ENCODE measurements at places on chromosomes 4 and X.

DNA sequence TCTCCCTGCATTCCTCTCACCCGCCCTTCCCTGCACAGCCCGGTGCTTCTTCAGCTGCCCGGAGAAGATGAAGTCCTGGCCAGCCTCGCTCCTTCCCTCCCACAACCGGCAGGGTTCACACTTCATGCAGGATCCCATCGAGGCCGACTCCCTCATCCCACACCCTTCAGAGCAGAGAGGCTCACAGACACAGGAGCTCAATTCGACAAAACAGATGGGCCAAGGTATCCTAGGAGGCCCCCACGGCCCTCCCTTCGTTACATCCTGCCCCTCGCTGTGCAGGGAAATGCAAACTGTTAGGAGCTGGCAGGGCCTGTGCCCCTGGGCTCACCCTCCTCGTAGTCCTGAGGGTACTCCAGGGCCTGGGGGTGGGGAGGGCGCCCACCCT is 238.1 kb downstream of the DHRSX start:
- DNase-seq = no peak

DNA sequence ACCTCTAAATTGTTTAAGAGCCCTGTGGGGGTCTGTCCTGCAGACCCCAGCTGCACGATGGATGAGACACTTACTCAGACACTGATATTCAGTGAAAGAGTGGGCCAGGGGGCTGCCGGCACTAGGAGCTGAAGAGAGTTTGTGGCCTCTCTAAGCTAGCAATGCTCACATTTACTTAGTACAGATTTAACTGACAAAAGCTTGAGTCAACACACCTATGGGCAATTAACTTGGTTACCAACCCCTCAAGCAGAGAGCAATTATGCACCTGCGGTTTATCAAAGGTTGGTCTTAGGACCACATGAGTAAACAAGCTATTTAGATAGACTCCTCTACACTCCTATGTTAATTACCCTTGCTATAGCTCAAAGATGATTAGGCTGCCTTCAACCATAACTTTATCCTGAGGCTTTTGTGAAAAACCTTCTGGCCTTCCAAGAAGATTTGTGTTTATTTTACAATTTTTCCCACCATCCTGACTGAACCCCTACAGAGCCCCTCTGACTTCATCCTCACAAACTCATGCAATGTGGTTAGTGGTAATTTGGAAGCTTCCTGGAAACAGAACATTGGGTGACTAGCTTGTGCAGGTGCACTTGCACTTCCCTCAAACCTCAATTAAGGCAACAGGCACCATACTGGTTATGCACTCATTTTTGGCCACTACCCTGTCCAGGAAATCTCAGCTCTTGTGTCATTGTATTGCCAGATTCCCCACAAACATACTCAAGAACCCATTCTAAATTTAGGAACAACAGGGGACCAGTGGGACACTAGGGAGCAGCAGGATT is 234.4 kb upstream of the ITM2A start:
- no peak for DNase-seq

DNA sequence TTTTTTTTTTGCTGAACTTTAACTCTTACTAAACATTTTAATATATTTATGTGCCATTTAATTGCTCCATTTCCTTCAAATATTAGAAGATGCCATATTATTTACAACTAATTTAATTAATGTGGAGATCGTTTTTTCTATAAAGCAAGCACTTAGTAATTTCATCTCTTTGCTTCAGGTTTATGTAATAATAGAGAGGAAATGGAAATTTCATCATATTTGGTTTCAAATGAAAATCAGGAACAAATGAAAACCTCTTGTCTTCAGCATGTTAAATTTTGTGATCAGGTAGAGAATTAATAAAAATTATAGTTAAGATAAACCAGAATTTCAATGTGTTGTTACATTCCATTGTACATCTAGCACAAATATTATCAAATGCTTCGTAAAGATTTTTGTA is 120.1 kb downstream of the SYNPO2 start:
- DNase-seq = no peak

GRCh38 chrX:49915361-49916222 is 6.8 kb upstream of the CLCN5 start:
- DNase-seq = no peak

DNA sequence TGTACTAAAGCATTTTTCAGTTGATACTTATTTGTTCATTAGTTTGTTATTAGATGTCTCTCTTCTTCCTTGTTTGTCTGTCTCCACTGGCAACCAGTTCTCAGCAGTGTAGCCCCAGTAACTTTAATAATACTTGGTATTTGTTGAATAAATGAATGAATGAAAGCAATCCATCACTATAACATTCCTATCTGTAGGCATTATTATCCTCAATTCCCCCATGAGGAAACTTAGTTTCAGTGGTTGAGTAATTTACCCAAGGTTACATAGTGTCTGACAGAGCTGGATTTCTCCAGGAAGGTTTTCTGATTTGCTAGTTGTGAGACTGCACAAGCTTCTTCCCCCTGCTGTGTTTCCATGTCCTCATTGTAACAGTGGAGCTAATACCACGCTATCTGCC is 27.8 kb upstream of the MAOB start:
- DNase-seq = no peak

- DNase-seq = no peak
Observed at GRCh38 chr4:186758929-186759682, 35.5 kb upstream of the FAT1 start.

- DNase-seq = no peak
Observed at GRCh38 chrX:131571348-131571747, 27.5 kb downstream of the OR13H1 start.

DNA sequence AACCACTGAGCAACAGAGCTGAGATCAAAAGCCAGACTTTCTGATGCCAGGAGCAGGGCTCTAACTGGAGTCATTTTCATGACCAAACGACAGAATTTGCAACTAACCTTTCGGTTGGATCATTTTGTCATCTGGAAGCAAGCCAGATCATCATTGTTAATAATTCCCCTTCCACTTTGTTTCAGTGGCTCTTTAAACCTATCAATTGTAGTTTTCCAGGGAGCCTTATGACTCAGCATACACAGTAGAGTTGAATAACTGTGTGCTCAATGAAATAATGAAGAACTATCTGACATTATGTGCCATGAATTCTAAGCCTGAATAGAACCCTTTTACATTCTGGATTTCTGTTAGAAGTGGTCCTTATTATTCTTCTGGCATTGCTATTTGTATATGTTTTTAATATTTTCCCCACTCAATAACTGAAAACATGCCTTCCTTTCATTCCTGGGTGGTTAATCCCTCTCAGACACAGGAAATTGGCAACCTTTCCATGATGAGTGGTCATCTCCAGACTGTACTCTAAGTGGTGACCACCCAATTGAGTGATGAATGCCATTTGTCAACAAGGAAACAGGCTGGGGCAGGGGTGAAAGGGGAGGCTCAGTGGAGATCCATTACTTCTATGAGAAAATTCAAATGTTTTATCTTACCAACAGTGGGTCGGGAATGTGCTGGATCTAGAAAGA is 431.8 kb downstream of the BCOR start:
- no peak for DNase-seq

GRCh38 chr4:86741846-86742245 is 107.3 kb downstream of the SLC10A6 start:
- DNase-seq = no peak

- no peak for DNase-seq
Observed at GRCh38 chrX:15344106-15344505, 8.8 kb upstream of the PIGA start.

DNA sequence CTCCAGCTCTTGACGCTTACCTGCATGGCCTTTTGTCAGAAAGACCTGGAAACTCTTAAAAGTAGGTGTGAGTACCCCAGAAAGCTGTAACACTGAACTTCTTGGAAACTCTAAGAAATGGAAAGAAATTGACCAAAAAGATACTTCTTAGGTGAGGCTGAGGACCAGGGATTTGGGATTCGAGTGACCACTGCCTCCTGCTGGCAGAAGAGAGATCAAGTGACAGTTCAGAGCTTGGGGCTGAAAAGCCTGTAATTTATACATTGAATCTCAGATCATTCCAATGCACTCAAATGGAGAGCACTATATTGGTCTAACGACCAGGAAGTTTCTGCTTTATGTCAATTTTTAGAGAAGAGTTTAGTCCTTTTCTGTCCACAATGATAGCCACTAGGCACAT is 204.6 kb downstream of the PDGFRA start:
- DNase-seq = no peak

DNA sequence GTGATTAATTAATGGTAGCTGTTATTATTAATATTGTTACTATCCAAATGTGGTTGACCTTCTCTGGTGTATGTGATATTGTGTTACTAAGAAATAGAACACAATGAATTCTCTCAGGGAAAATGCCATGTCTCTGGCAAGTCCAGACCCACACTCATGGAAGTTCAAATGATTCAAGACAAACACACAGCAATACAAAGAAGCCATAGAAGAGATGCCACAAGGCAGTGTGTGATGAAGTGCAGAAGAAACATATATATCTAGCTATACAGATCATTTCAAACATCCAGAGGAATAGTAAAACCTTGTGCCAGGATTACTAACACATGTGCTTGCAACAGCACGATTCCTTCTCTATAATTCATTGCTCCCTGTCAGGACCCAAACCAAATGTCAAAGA is 93.1 kb upstream of the SOD3 start:
- no peak for DNase-seq

GRCh38 chr4:75001871-75002270 is 69.0 kb downstream of the PARM1 start:
- DNase-seq = no peak

GRCh38 chr4:147482281-147482680 is 1.4 kb downstream of the EDNRA start:
- no peak for DNase-seq

DNA sequence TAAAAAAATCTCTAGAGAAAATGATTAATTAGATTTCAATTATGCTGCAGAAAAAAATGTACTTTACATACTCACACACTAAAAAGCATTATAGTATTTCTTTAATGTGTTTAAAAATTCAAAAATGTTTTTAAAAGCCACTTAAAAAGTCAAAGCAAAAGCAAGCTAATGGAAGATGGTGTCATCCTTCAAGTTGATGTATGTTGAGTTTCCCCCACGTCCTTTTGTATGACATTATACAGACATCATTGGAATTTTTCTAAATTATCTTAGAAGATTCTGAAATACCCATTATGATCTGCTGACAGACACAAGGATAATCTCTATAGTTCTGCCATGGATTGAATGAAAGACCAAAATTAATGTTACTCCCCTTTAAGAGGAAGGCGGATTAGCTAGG is 393.7 kb upstream of the TENM3 start:
- no peak for DNase-seq

DNA sequence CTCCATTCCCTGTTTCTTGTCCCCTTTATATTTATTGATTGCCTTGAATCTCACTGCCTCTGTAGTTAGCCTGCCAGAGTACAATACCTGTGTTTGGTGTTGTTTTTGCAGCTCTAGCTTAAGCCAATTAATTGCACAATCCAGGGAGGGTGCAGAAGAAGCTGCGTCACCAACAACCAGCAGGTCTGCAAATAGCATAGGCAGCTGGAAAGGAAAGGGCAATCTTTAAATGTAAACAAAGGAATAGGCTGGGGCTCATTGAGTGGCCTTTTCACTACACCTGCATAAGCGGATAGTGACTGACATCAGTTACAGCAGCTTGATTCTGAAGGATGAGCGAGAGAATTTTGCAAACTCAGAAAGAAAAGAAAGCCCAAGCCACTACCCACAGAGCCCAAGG is 106.8 kb upstream of the RAI2 start:
- DNase-seq = no peak

DNA sequence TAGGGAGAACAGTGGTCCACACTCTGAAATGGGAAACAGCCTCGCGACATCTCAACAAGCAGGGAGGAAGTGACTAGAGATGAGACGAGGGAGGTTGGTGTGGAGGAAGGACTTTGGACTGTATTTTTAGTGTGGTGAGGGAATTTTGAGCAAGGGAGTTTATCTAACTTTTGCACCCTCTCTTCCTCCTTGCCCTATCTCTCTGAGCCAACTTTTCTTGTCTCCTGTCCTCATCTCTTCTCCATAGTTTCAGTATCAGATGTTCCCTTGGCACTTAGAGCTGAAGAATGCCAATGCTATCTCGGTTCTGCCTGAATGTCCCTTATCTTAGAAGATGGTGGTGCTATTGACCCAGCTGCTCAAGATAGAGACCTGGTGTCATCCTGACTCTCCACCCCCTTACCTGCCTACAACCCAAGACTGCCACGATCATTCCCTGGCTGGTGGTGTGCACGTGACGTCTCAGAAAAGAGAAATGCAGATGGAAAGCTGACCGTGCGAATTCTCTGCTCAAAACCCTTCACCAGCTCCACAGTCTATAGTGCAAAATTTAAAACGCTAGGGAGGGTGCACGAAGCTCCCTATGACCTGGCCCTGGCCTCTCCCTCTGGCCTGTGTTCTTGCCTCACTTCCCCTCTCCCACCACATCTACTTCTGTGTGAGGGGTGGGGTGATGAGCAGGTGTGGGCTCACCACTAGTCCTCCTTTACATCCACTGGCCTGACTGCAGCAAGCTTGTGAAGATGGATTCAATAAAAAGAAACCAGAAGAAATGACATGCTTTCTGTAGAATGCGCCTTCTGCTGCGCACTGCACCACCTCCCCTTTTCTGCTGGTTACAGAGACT is 20.9 kb downstream of the MPP1 start:
- peak; percentile 75 for DNase-seq

DNA sequence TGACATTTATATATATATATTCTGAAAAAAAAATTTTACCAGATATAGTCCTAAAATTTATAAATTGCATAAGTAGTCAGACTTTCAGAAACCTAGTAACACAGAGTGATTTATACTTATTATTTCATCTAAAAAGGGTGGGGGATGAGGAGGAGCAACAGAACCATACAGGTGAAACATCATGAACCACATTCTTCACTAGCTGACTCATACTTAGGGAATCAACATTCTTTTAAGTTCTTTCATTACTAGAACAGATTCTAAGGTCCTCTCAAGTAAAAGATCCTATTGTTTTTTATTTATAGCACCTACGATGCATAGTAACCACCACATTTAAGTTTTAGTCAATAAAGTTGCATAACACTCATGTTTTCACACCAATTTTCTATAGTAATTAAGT is 166.1 kb downstream of the LRBA start:
- no peak for DNase-seq

GRCh38 chrX:6465756-6466155 is 69.2 kb downstream of the VCX3A start:
- DNase-seq = no peak

GRCh38 chr4:76989391-76990061 is 40.0 kb downstream of the SEPTIN11 start:
- peak; percentile 59 for DNase-seq

DNA sequence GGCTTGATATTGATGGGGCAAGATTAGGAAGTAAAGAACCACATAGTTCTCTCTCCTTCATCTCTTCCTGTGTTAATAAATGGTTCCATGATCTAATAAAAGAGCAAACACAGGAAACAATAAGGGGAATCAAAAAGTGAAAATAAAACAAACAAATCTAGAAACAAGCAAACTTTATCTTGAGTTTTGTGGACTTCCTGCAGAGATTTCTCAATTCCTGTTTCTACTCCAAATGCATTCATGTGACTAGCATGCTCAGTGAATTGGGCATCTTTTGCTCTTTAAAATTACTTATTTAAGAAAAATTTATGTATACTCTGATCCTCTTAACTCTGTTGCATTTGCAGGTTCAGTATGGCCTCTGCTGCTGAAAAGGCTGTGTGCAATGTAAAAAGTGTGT is 682.0 kb downstream of the KCTD8 start:
- no peak for DNase-seq

Data from GF-D8 (cell line).